AG04449 (cell line): ENCODE measurements at places on chromosomes 11 and 22.

GRCh38 chr11:73388265-73389133, 12.3 kb downstream of the RELT start:
- DNase-seq: no peak

DNA sequence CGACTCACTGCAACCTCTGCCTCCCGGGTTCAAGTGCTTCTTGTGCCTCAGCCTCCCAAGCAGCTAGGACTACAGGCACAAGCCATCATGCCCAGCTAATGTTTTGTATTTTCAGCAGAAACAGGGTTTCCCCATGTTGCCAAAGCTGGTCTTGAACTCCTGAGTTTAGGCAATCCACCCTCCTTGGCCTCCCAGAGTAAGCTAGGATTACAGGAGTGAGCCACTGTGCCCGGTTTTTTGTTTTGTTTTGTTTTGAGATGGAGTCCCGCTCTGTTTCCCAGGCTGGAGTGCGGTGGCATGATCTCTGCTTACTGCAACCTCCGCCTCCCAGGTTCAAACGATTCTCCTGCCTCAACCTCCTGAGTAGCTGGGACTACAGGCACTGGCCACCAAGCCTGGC, 41.0 kb downstream of the CELF1 start:
- DNase-seq: no peak

GRCh38 chr11:121311373-121311772, 18.8 kb downstream of the SC5D start:
- DNase-seq: no peak

- no peak for DNase-seq
Observed at GRCh38 chr11:17985517-17985916, 27.3 kb downstream of the SERGEF start.
